ENCODE measurements at places on chromosomes 4 and X. TPM values are rescaled to one million over a fixed set of nuclear protein-coding genes. Genes with fewer than 3 reads are reported as not detected.

- no peak for DNase-seq
Observed at GRCh38 chr4:149752729-149753128, 62.9 kb downstream of the IQCM start.

DNA sequence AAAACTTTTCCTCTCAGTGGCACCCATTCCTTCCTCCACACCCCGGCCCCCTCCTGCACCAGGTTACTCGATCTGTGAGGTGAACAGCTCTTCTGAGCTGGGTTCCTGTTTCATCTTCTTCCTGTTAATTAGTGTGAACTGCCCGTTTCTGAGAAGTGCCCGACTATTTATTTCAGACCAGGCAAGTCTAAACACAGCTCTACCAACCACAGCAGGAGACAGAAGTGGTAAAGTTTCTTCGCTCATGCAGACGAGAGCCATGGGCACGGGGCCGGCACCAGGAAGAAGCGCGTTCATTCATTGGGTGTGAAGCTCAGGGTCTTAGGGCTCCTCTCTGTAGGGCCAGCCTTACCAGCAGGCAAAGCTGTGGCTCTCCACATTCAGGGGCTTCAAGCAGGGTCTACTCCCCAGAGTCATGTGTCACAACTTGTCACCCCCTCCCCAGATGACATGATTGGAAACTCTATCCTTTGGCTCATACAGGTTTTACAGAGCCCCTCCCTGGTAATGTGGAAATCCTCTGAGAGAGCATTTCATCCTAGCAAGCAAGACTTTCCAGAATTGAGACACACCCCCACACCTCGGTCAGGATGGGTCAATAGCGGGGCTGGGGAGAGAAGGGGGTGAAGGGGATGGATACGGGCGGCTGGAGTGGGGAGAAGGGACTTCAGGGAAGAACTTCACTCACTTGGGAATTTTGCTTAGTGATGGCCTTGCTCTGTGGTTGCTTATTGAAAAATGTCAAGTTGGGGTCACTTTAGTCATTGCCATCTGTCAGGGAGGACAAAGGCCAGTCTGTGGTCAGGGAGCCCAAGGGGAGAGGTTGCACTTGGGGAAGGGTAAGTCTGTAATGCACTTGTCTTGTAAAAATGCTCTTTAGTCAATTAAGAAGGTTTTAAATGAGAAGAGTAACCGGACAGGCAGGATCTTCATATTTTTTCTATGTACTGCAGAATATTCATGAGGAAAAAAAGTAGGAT lies 121.6 kb upstream of the TRIM2 start:
- DNase-seq, result no peak

DNA sequence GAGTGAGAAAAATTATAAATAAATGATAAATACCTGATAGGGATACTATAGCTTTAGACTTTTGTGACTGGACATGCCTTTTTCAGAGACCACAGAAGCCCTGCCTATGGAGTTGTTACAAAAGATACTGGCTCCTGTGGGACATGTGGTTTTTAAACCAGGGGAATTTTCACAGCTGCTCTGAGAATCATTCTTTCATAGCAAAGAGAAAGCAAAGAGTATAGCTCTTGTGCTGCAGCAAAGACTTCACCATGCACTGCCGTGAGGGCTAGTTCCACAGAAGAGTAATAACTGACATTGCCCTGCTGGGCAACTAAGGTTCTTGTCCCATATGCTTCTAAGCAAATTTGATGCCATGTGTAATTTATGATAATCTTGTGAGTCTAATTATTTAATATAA lies 98.2 kb downstream of the MAPK10 start:
- no peak for DNase-seq

Gene ODAPH
- total RNA-seq, result not detected

Gene FAAH2
- total RNA-seq, result not detected

DNA sequence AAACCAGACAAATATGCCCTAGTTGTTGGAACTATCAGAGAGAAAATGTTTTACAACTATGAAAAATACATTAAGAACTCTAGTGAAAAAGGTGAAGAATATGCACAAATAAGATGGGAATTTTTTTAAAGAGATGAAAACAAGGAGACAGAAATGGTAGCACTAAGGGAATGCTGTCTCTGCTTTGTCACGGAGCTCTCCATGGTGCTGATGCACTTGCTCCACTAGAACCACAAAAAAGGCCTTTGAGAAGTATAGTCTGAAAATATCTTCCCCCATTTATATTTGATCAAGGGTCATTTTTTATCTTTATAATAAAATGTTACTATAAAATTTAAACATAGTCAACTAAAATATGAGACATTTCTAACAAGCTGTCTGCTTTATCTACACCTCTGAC lies 1655.5 kb upstream of the AGA start:
- DNase-seq, result no peak

DNA sequence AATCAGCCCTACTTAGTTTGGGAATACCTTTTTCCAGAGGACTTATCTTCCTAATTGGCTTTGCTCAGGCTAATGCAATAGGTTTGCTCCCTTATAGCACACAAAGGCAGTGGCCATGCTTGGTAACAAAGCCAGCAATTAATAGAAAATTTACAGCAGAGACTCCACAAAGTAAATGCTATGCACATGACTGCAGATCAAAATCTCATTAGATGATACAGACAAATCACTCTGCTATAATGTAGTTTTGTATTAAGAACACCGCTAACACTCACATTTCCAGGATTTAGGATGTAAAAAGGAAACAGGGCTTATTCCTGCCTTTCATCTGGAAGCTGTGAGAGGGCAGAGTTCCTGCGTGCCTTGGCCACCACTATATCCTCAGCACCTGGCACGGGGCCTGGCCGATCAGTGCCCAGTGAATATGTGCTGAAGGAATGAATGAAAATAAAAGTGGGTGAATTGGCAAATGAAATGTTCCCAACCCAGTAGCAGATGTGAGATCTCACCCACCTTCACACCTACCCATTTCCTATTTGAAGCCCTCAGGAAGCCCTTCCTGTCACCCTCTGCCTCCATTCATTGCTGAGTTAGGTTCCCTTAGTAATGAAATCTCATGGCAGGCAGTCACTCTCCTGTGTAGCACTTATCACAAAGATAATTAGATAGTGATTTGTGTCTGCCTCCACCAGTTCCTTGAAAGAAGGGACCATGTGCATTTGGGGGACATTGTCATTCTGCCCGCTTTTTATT lies 5.1 kb downstream of the SEPTIN6 start:
- DNase-seq, result no peak

- DNase-seq, result no peak
Observed at GRCh38 chrX:29471829-29472228, 743.5 kb upstream of the MAGEB2 start.

GRCh38 chr4:11824566-11824965 lies 395.9 kb upstream of the HS3ST1 start:
- no peak for DNase-seq

Gene GPR143
- not detected for total RNA-seq

GRCh38 chr4:7045961-7046921 lies 3.1 kb downstream of the TADA2B start:
- DNase-seq, result no peak

DNA sequence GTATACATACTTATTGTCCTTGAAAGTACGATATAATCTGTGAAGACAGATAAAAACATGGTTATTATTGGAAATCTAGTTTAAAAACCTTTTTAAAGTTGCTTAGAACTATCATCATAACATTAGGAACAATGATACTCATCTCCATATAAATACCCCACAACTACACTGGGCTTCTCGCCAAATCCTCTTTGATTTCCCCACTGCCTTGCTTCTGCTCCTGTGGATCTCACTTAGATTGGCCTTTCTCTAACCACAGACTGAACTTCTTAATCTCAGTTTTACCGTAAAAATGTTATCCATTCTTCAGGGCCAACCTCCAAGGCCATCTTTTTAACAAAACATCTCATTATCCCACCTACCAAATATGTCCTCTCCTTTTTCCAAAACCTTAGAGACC lies 77.6 kb downstream of the PRKG2 start:
- DNase-seq, result no peak

GRCh38 chr4:85776096-85776495 lies 301.1 kb downstream of the ARHGAP24 start:
- DNase-seq, result no peak

GRCh38 chr4:10212400-10212799 lies 95.8 kb upstream of the WDR1 start:
- no peak for DNase-seq

GRCh38 chrX:139738581-139738980 lies 30.6 kb upstream of the MCF2 start:
- DNase-seq, result no peak

Gene CDS1
- 0.11 TPM for total RNA-seq

Data from ascending aorta (tissue), 2 donors.